ENCODE measurements at places on chromosomes 4 and X. TPM values are rescaled to one million over a fixed set of nuclear protein-coding genes. Genes with fewer than 3 reads are reported as not detected.

ZNF157 gene
- total RNA-seq, result 0.29 TPM

TEX11 gene
- 0.14 TPM for total RNA-seq

PHKA1 gene
- 9.6 TPM for total RNA-seq

P2RY8 gene
- 2.3 TPM for total RNA-seq

PGAM4 gene
- not detected for total RNA-seq

NXT2 gene
- total RNA-seq, result 4.9 TPM

CFAP99 gene
- 1.3 TPM for total RNA-seq

RGN gene
- 7.6 TPM for total RNA-seq

GATA1 gene
- 0.98 TPM for total RNA-seq

RAB39B gene
- total RNA-seq, result 1.2 TPM

CFI gene
- total RNA-seq, result 60.9 TPM

OCRL gene
- 30.3 TPM for total RNA-seq
